ENCODE measurements at places on chromosomes 16 and 17.

GRCh38 chr17:31908386-31908785 lies 6.9 kb upstream of the UTP6 start:
- no peak for DNase-seq

GRCh38 chr16:67481561-67482232 lies 740 bp upstream of the ATP6V0D1 start:
- DNase-seq, result no peak

DNA sequence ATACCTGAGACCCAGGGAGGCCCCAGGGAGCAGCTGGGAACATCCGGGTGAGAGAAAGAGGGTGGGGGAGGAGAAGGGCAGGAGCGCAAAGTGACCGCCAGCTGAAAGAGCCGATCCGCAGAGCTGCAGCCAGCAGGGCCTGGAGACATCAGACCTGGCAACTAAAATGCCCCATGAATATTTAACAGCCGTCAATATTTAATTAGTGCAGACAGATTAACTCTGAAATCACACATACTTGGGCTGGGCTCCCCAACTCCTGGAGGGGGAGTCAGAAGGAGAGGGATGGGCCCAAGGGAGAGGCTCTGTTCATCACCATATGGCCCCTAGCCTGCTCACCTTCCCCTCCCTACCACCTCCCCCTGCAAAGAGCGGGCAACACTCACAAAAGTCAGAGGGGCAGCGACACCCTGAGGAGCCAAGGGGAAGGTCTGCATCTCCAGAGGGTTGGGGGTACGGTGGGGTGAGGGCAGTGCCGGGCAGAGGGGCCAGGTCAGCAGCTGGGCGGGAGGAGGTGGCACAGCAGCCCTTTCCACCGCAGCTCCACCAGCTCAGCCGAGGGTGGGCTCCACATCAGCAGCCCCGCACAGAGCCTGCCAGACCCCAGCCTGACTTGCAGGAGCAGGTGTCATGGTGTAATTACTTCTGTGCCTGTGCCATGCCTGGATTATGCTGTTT lies 61.9 kb upstream of the CCL1 start:
- DNase-seq, result no peak

- DNase-seq, result no peak
Observed at GRCh38 chr17:60720763-60721531, 43.3 kb downstream of the BCAS3 start.

DNA sequence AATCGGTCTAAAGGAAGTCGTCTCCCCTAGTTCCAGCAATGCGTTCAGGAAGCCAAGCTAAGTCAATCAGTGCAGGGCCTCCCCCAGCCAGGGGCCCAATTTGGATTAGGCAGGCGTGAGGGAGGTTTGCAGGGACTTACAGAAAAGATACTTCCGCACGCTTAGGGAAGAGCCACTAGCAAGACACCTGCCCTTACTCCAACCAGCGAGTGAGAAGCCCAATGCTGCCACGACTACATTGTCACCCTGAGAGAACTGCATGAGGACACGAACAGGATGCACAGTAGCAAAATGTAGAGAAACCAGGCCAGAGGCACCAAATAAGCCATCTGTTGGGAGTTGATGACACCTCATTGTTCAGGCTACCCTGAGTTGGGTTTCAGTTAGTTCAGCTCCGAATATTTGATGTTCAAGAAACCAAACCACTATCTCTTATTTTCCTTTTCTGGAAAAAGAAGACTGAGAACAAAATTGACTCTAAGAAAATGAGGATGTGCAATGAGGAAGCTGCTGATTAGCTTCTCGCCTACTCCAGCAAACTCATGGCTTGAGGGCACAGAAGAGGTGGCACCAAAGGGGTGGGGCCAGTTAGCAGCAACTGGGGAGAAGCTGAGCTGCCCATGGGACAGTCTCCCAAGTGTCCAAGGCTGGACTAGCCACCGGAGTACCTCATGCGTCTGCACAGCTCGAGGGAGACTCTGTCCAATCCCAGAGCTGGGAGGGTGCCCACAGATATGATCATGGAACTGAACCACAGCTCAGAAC lies 29.3 kb downstream of the TK2 start:
- no peak for DNase-seq

DNA sequence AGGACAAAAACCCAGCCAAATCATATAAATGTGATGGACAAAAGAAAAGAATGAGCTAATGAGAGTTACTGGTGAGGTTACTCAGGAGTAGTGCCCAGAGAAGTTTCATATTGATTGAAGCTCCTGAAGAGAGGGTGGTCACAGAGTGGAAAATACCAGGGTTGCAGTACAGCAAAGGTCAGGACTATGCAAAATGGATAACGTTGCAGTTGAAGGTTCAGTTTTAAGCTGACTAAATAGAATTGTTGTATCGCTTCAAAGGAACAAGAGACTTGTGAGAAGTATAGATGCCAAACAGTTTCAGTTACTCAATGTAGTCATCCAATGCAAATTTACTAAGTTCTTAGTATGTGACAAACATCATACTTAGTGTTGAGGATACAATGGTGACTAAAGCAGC lies 47.1 kb downstream of the ABCA8 start:
- no peak for DNase-seq

- DNase-seq, result peak; percentile 73
Observed at GRCh38 chr17:78378225-78379130, at the start of gene PGS1. TSS of gene PGS1 (plus strand) at chr17:78378649. CDS start at chr17:78378666, 17 bp downstream.

DNA sequence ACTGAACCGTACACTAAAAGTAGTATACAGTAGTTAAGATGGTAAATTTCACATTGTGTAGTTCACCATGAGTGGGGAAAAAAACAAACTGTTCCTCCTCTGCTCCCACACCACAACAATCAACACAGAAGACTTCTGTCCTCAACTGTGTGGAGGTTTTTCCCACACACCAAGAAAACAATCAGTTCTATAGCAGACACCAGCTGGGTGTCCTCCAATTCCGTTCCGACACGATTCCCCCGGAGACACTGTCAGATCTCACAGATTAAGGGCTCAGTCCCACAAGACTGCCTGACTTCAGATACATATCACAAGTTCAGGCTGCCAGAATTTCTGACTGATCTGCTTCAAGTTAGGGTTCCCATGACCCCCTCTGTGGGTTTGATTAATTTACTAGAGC lies 31.8 kb downstream of the BBS2 start:
- DNase-seq, result no peak
